Tibial nerve (tissue), 4 donors: ENCODE measurements at places on chromosomes 3 and 15.

- no peak for DNase-seq
These were observed 1368.9 kb downstream of the OTOL1 start for GRCh38 chr3:162865466-162865865.

DNA sequence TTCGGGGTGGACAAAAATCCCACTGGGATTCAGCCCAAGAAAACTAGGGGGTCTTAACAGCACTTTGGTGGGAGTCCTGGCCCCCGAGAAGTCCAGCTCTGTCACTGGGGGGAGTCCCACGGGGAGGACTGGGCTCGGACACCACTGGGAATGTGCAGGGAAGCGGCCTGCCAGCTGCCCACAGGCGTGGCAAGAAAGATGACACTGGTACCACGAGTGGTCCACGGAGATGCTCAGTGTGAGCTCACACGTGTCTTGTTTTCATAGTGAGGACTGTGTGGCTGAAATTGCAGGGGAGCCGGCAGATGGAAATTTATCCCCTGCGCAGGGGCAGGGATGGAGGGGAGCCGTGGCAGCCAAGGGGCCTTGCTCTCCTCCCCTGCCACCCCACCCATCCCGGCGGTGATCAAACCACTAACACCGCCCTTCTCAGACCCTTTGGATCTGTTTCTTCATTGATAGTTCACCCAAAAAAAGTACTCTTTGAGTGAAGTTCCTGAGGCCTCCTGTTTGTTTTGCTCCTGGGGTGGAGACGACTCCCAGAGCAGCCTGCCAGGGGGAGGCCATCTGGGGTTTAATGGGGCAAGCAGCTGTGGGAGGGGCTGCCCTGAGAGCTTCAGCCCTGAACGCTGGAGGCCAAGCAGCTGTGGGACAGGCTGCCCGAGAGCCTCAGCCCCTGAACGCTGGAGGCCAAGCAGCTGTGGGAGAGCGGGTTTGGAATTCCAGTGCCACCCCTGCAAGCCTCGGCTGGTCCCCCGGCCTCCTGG is 130.9 kb downstream of the LRRK1 start:
- DNase-seq: no peak

DNA sequence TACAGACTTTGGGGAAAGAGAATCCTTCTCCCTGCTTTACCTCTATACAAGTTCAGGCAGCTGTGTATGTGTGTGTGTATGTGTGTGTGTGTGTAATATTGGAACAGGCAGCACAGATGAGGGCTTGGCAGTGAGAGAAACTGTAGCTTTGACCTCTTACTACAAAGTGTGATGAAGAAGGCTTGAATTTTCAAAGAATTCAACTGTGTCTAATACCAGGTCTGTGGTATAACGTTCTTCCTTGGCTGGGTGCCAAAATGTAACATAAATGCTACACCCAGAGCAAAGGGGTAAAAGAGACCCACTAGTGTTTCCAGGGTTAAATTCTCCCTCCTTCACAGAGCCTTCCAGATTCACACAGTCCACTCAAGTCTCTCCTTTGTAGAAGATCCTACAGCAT is 51.1 kb downstream of the CHST2 start:
- no peak for DNase-seq

- DNase-seq: no peak
These were observed 29.9 kb upstream of the RNU6-1 start for GRCh38 chr15:67869701-67870100.

- no peak for DNase-seq
These were observed 522 bp downstream of the MED12L start for GRCh38 chr3:151085889-151086483.

- no peak for DNase-seq
These were observed 48.6 kb upstream of the ATOSA start for GRCh38 chr15:52727815-52728214.

GRCh38 chr3:98532275-98532637 is 478 bp downstream of the GPR15 start:
- DNase-seq: no peak

DNA sequence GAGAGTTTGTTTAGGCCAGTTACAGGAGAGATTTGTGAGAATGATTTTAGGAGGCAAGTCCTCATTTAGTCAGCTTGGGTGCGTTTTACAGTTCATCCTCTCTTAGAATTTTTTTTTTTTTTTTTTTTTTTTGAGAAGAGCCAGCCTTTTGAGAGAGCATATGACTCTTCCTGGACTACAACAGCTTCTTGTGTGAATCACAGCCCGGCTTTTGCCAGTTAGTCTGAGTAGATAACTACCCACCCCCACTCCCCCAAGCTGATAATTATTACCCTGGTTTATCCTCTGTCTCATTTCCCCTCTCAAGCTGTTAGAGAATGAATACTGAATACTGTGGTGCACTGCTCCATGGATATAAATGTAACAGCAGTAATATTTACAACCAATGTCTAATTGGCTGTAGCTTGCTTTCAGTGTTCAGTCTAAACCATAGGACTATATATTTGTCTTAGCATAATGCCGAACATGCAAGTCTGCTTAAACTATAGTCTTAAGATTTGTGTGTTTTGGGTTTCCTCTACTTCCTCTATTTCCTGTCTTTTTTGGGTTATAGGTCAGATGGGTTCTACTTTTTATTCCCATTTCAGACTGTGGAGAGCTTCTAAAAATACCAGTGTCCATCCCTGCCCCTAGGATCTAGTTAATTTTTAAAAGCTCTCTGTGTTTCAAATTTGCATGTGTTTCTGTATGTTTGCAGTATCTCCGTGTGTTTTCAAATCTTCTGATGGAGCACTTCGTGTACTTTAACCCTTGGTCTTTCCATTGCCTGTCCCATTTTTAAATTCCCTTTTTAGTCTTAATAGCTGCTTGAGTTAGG is 8.0 kb downstream of the CHD2 start:
- peak; percentile 53 for DNase-seq

DNA sequence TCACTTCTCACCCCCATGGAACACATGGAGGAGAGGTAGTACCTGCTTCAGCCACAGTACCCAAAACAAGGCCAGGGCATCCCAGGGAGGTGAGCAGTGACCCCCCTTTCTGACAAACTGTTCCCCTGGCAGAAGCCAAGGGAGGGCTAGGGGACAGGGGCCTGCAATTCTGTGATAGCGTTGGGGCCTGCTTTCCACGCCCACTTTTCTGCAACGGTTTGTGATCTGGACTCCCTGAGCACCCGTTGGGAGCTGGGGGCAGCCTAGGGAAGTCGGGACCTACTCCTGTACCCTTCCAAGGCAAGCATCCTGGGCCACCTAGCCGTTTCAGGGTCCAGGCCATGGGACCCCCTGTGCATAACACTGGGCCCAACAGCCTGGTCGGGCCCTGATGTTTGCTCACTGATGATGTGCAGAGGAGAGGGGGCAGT is 996 bp upstream of the DNAJA4 start:
- DNase-seq: no peak

GRCh38 chr15:38991701-38992100 is 427.1 kb upstream of the RASGRP1 start:
- DNase-seq: no peak

- no peak for DNase-seq
These were observed 56.1 kb upstream of the RNF7 start for GRCh38 chr3:141682007-141682406.

GRCh38 chr3:5560199-5560598 is 372.7 kb downstream of the EDEM1 start:
- DNase-seq: no peak

DNA sequence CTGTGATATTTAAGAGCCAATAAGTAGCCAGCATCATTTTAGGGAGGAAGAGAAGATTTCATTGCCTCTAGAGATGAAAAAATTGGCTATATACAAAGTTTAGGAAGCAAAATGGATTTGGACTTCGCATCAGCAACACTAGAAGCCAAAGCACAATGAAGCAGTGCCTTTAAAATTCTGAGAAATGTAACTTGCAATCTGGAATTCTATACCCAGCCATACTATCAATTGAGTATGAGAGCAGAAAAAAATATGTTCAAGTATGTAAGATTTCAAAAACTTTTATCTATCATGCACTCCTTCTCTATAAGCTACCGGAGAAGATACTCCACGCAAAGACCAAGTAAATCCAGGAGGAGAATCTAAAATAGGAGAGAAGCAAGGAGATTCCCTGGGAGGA is 47.4 kb upstream of the ATP13A3 start:
- no peak for DNase-seq

DNA sequence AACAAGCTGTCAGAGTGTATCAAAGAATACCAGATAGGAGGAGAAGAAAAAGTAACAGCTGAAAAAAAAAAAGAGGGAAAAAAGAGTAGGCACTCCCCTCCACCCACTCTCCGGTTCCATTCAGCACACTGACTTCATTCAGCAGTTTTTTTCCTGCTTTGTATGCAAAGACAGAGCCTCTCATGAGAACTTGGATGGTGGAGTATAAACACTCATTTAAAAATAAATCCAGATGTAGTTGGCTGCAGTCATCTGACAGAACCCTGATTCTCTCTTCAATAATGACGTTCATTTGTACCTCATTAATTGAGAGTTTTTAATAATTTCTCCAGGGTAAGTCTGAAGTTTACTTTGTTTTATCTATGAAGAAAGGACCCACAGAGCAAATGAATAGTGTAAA is 81.0 kb downstream of the TMEM108 start:
- DNase-seq: no peak

GRCh38 chr3:170721563-170721962 is 135.7 kb upstream of the SLC7A14 start:
- DNase-seq: no peak

- DNase-seq: no peak
These were observed 39.3 kb downstream of the NKIRAS1 start for GRCh38 chr3:23877329-23877980.
